Glutamatergic neuron (in vitro differentiated cells): ENCODE measurements at places on chromosomes 12 and 14. TPM values are rescaled to one million over a fixed set of nuclear protein-coding genes. Genes with fewer than 3 reads are reported as not detected.

DNA sequence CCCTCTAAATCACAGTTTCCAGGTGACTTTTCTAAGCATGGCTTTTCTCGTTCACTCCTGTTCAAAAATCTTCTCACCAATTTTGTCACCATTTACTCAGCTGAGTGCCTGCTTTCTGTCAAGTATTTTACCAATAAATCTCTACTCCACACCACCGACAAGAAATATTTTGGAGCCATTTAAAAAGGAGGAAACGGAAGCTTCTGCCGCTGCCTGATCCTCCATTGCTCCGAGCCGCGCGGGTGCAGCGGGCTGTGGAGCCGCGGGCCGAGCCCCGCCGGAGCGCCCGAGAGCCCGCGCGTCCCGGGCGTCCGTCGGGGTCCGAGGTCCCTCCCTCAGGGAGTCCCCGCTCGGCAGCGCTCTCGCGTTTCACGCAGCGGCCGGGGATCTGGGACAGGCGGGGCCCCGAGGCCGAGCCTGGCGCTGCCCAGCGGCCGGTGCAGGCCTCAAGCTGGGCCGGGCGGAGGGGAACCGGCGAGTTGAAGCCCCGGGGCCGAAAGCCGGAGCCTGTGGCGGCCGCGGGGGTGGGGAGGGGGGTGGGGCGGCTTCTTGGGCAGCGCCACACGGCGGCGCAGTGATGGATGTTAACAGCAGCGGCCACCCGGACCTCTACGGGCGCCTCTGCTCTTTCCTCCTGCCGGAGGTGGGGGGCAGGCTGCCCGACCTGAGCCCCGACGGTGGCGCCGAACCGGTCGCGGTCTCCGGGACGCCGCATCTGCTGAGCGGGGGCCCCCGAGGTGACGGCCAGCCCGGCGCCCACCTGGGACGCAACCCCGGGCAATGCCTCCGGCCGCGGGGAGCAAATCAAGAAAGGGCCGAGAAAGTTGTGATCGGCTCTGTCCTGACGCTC is 1.1 kb upstream of the HEBP1 start:
- DNase-seq = peak; percentile 69

GRCh38 chr12:115443351-115443938 is 759.5 kb upstream of the TBX3 start:
- no peak for DNase-seq

- DNase-seq = no peak
These were observed 168.8 kb downstream of the ANO4 start for GRCh38 chr12:100963381-100963780.

Gene KRT71
- total RNA-seq = not detected

DNA sequence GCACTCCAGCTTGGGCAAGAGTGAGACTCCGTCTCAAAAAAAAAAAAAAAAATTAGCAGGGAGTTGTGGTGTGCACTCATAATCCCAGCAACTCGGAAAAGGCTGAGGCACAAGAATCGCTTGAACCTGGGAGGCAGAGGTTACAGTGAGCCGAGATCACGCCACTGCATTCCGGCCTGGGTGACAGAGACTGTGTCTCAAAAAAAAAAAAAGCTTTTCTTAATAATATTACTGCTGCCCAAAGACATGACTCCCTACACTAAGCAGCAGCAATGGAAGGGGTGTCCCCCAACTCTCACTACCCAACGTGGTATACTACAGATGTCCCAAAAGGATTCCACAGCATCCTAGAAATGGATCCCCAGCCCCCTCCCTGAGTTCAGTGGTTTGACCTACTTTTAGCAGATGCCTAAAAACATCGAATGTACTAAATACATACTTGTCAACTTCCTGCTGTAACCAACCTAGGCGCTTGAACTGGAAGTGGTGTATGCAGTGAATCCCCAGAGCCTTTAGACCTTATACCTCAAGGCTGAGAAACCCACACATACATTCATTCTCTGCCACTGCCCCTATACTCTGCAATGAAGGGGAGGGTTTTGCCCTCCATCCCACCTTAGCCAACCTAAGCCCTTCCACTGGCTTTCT is 8.5 kb upstream of the FKBP11 start:
- DNase-seq = no peak

Gene KIF5A
- total RNA-seq = 314 TPM

DNA sequence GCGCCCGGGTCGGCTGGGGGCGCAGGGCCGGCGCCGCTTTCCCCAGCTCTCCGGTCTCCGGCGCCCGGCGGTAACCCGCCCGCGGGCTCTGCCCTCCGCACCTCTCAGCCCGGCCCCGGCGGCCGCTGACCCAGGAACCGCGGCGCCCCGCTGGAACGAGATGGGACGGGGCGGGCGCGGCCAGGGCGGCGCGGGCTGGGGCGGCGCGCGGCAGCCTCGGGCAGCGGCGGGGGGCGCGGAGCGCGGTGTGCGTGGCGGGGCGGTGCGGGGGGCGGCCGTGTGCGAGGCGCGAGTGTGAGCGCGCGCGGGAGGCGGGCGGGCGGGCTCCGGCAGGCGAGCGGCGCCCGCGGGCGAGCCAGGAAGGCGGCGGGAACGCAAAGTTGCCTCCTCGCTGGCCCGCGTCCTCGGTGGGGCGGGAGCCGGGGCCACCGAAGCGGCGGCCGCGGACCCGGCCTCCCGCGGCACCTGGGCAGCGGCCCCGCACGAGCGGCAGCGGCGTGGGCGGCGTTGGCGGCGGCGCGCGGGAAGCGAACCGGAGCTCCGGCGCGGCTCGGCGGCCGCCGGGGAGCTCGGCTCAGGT is 671 bp upstream of the DIO3 start:
- DNase-seq = no peak

DNA sequence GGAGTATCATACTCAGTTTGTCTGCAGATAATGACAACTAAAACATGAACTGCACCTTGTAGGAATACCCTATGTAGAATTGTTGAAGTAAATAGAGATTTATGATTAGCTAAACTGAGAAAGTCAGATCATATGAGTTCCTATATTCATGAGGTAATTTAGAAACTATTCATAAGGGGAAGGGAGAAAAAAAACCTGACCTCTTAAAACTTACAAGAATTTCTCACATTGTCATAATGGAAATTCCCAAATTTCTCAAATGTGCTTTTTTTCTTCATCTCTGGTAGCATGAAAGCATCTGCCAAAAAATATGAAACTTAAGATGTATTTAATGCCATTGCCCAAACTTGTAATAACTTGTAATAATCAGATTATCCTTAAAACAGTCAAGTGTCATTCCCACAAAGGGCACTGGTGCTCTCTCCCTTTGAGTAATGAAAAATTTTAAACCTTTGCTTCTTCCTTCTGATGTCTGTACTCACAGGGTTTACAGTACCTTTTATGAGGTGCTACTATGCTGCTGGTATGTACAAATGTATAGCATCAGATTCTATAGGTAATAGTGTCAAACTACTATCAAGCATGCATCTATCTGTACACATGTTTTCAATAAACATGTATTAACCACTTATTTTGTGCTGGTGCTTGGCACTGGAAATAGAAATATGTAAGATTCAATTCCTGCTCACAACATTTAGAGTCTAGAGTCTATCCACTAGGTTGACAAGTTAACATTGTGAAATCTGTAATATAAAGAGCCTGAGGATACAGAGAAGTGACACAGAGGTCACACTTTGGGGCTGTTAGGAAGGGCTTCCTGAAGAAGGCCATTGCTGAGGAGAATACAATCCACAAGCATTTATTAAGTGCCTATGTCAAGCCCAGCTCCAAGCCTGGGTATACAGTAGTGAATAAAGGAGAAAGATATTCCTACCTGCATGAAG is 17.4 kb upstream of the DRAM1 start:
- no peak for DNase-seq

Gene KRT72
- total RNA-seq = not detected

DNA sequence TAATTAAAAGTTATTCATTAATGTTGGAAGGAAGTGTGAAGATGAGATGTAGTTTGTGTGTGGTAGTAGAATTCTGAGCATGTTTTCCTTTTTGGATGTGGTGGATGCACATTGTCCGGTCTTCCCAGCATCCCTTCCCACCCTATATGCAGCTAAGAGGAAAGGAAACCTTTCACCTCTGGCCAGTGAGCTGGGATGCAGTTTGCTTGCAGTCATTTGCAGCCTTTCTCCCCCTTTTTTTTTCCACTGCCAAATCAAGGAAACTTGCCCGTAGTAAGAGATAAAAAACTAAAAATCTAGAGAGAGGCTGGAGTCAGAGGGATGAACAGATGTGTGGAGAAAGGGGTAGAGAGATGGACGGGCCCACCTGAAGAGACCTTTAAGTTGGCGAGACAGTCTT is 72.5 kb upstream of the SLC38A2 start:
- DNase-seq = no peak

- no peak for DNase-seq
These were observed 18.6 kb downstream of the JDP2 start for GRCh38 chr14:75446447-75446846.

Gene PPP1R1A
- total RNA-seq = 47.6 TPM

- no peak for DNase-seq
These were observed 33.4 kb downstream of the CHST11 start for GRCh38 chr12:104490186-104490585.

- no peak for DNase-seq
These were observed 54.7 kb upstream of the PLEKHG3 start for GRCh38 chr14:64649383-64649998.

Gene ST8SIA1
- 22.0 TPM for total RNA-seq

Gene KLHDC1
- 0.98 TPM for total RNA-seq
